Right kidney (tissue), 9 donors: ENCODE measurements at places on chromosomes 2 and 18.

DNA sequence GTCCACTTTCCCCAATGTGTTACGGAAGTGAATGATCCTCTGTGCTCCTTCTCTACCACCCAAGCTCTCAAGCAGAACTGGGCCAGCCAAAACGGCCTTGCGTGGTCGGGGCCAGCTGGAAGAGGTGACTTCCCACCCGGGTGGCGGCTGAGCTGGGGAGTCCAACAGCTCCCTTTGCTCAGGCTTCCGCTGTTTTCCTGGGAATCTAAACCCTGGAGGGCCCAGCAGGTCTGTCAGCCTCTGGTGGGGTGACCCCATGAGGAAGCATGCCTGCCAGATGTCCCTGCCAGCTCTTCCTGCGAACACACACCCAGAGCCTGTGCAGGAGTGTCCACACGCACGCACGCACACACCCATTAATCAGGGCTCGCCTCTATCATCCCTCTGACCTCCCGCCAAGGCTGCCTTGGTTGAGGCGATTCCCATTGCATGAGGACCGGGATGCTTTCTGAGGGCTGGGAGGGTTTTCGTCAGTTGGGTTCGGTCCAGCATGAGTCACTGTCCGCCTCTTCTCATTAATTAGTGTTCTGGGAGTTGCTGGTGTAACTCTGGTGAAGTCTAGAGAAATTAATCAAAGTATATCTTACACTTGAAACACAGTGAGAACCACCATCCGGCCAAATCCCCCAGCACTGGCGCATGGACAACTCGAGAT lies 90.6 kb downstream of the TWIST2 start:
- no peak for DNase-seq

DNA sequence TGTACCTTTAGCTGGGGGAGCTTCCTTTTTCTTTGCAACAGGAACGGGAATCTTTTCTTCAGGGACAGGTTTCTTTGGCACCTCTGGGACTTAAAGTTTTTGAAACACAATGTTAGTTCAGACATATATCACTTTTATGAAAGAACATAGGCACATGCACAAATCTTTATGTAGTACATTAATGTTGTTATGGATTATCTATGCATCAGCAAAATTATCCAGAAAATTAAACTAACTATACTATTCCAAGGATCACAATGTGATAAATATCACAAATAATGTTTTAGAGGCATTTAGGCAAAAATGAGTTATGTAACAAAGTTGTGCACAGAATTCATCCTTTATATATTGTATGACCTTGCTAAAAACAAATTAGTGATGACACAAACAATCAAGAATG lies 117.4 kb downstream of the TTN start:
- DNase-seq, result no peak

GRCh38 chr2:176653479-176654443 lies 384.5 kb downstream of the MTX2 start:
- peak; percentile 64 for DNase-seq

DNA sequence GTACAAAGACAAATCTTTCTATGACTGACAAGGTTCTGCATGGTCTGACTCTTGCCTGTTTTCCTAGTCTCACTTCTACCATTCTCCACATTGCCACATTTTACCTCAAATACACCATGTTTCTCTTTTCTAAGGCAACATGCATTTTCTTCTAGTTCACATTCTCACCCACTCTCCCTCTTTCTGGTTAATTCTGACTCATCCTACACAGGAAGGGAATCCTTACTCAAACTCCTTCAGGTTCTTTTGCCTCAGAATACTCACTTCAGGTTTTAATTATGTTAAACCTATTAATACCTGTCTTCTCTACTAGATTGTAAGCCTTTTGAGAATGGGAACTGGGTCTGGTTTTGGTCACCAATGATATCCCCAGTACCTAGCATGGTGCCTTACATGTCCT lies 47.2 kb downstream of the MAP2 start:
- no peak for DNase-seq

GRCh38 chr18:62938006-62938405 lies 222.7 kb downstream of the PHLPP1 start:
- no peak for DNase-seq

DNA sequence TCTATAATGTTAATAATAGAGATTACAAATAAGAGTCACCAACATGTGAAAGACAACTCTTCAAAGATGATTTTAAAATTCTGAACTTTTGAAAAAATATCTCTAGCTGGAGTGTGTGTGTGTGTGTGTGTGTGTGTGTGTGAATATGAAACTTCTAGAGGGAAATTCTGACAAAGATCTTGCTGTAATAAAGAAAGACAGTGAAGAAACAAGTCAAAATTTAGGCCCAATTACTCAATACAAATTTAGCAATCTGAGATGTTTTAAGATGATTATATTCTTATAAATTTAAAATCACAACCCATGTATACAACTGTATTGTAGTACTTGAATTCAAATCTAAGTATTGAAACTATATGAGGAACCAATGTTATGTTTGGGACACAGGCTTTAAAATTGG lies 57.2 kb upstream of the UGP2 start:
- DNase-seq, result no peak

DNA sequence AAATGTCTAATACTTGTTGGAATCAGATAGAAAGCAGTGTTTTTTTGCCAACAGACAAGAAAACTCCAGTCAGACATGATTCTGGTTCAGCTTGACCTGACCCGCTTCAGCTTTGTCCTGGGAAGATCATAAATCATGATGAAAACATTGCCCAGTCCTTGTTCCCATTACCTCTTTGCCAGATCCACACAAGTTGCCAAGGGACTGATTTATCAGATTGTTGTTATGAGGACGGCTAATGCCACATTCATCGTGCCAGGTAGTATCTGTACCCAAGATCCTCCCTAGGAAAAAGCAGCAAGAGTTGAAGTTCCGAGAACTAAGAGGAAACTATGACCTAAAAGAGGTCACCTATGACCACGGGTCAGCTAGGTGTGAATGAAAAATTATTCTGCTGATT lies 39.0 kb downstream of the SLC40A1 start:
- DNase-seq, result no peak

DNA sequence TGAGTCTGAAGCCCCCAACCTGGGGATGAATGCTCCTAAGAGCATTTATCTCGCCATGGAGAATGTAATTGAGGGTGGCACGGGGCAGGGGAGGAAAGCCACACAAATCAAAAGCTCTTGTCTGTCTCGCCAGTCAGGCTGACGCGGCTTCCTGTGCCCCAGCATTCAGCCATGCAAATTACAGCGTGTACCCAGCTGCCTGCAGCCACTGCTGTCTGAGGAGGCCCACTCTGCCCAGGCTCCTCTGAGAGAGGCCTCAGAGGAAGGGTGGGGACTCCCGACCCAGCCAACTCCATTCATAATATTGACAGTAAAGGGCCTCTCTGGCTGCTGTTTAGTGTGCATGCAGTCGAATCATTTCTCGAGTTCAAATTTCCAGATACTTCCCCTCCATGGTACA lies 22.0 kb downstream of the SMAD7 start:
- no peak for DNase-seq

DNA sequence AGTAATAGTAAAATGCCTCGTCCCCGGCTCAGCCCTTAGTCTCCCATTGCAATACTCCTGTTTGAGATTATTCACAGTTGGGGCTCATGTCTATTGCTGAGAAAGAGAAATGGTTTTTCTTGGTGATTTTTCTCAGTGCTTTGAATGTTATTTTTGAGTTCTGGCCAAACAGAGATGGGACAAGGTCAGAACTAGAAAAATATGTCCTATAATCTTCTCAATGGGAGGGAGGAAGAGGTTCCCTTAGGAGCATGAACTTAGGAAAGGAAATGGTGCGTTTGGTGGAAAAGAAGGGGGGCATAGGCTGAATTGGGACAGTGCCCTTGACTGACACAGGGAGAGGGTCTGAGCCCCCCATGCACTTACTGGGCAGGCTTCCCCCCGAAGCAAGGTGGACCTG lies 133.8 kb downstream of the AGAP1 start:
- DNase-seq, result no peak

DNA sequence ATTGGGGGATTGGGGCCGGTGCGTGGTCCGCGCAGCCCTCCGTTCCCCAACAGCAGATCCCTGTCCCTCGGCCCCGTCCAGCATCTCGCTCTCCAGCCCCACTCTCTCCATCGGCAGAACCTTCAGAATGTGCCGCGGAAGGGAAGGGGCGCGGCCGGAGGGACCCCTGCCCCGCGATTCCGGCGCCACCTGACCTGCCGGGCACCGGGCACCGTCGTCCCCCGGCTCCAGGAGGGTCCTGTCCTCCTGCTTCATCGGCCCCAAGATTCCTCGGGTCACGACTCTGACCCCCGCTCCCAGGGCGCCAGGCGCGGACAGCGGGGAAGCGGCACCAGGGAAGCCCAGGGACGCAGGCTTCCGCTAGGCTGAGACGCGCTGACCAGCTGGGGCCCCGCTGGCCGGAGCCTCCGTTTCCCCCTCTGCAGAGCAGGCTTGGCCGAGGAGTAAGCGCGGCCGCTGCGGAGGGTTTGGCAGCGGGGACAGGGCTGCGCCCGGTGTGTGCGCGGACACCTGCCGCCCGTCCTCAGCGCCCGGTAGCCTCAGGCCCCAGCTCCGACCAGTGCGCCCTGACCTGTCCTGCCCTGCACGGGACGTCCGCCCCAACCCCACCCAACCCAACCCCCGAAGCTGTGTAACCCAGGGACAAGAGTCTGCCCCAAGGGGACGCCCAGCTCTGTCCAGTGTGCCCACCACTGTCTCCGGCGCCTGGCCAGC lies 16.8 kb upstream of the BOK start:
- no peak for DNase-seq

GRCh38 chr2:94874277-94874997 lies 3.2 kb downstream of the TEKT4 start:
- DNase-seq, result peak; percentile 50

- DNase-seq, result no peak
Observed at GRCh38 chr2:207375207-207375875, 154.4 kb upstream of the CREB1 start.

DNA sequence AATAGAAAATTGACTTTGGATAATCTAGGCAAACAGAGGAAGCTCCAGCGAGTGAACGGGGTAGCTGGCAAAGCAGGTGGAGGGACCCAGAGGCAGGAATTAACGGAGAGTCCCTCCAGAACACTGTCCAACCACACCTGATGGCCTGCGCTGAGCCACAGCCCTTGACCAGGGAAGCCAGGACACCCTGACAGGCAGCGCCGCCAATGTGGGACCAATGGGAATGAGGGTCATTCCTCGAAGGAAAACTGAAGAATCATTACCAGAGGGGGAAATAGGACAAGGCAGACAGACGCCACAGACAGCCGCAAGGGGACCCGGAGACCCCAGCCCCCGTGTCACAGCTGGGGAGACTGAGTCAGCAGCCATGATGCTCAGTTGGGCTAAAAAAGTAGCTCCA lies 40.8 kb downstream of the HDAC4 start:
- DNase-seq, result no peak

GRCh38 chr2:108906403-108907077 lies 82.5 kb downstream of the EDAR start:
- DNase-seq, result no peak

DNA sequence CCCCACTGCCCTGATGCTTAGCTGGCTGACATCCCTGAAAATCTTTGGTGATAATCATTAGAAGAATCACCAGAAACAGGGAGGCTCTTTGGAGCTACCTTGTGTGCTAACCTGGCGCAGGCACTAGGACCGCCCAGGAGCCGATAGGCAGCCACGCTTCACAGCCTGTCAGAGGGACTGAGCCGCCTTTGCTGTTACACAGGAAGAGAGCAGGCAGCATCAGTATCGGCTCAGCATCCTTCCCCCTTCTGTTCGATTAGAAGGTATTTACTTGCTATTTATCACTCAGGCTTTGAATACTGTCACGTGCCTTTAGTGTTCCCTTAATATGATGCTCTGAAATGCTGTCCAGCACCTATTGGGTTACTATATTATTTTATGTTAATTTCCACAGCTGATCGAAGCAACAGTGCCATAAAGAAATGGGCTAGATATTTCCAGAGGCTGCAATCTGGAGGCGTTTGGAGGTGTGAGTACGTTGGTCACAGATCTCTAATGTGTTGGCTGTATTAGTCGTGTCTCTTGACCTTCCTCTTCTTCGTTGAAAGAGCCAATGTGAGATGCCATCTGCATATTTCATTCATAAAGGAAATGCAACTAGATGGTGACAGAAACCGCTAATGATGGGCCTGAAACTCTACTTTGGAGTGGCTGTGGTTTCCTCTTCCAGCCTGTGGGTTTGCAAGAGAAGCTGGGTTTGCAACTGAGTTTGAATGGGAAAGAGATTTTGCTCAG lies 110.4 kb upstream of the RAB27B start:
- DNase-seq, result peak; percentile 6

- no peak for DNase-seq
Observed at GRCh38 chr2:60440767-60441163, 112.7 kb downstream of the BCL11A start.

GRCh38 chr18:22277758-22278157 lies 108.4 kb downstream of the GATA6 start:
- DNase-seq, result no peak

DNA sequence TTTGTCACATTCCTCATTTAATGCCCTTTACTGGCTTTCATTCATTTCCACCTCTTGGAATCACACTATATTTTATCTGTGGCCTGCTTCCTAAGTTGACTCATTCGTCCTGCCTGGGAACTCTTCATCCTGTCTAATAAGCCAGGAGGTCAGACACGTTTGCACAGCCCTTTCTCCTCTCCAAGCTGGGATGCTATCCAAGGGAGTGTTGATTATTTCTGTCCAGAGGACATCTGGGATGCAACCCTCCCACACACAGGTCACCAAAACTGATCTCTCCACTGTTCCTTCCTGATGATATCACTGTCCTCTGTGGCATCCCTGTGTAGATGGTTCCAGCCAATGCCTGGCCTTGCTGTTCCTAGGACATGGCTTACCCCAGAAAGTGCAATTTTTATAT lies 79.8 kb upstream of the NOSTRIN start:
- DNase-seq, result no peak

DNA sequence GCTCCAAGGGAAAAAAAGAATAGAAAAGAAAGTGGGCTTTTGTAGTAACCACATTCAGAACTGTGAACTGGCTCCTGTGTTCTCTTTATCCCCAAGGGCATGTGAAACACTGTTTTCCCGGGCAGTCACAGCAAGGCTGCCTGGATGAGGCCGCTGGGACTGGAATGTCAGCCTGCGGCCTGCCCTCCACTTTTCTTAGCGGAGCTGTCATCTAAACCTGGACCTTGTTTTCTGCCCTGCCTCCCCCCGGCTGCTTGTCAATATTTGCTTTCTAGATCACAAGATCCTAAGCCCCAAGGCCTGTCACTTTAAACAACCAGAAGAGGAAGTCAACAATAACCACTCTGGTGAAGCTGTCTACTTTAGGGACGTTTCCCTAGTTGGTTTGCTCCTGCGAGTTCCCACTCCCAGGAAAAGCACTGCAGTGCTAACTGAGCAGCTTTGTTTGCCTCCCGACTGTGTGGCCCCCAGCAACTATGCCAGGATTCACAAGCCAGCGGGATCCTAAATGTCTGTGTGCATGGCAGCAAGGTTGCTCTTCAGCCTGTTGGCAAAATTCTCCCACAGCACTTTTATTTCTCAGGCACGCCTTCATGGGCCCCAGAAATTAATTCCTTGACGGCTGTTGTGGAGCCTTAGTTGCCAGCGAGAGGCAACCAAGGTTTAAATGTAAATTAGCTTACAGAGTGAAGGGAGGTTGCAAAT lies 30.6 kb downstream of the SOWAHC start:
- DNase-seq, result peak; percentile 51

GRCh38 chr2:128626760-128627511 lies 308.3 kb upstream of the HS6ST1 start:
- DNase-seq, result no peak
